ENCODE measurements at places on chromosomes 4 and X. TPM values are rescaled to one million over a fixed set of nuclear protein-coding genes. Genes with fewer than 3 reads are reported as not detected.

- no peak for DNase-seq
These were observed 115.1 kb downstream of the CAMK2D start for GRCh38 chr4:113646442-113646822.

DNA sequence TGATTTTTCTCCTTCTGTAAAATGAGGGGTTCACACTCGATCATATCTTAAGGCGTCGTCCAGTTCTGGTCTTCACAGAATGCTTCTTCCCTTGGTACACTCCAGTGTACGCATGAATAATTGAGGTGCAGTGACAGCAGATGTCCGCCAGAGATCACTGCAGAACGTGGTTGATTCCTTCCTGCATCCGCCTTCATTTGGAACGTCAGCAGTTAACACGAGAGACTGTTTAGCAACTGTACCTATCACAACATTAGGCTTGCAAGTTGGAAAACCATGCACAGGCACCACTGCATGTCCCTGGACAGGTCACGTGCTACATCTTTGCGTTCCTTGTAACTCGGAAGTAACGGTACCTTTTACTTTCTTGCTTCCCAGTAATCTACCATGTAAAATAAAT, 66.0 kb upstream of the GEMIN8 start:
- peak; percentile 65 for DNase-seq

DNA sequence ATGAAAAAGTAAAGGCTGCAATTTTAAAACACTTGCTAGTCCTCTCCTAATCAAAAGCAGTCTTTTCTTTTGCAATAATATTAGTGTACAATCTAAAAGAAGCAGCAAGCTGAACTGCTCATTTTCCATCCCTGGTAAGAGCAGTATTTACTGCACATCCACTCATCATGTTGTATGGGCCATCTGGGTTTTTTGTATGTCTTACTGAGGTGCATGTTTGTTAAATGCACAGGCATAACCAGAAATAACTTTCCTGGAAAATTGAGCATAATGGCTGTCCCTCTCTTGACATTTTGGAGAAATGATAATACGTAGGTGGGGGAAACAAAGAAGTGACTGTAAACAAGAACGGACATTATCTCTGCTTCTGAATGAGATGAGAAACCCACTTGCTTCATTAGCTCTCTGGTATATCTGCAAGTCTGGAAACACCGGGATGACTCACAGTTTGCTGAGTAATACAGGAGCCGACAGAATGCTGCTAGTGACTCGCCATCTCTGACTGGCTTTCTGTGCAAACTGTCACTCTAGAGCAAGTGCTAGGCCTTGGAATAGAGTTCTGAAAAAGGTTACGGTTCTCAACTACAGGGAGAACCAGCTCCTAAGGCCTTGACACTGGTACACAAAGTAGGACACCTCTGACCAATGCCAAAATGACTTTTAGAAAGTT, 85.7 kb upstream of the MTM1 start:
- DNase-seq, result no peak

GRCh38 chrX:123336666-123337065, 152.6 kb downstream of the GRIA3 start:
- DNase-seq, result no peak

DNA sequence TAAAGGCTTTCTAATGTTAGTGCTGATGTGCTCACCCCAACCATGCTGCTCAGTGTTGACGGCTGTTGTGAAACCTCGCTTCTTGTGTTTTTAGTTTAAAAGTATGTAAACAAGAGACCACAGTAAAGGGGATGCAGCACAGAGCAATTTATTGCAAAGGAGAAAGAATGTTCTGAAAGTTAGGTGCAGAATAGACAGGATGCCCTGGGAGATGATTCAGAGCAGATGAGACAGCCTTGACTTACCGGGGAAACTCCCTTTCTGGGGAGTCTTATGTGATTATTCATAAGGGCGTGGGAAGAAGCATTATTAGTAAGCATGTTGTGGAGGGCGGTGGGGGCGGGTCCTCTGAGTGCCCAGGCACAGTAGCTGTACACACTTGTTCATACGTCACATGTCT, 47.7 kb downstream of the EVC start:
- no peak for DNase-seq

DNA sequence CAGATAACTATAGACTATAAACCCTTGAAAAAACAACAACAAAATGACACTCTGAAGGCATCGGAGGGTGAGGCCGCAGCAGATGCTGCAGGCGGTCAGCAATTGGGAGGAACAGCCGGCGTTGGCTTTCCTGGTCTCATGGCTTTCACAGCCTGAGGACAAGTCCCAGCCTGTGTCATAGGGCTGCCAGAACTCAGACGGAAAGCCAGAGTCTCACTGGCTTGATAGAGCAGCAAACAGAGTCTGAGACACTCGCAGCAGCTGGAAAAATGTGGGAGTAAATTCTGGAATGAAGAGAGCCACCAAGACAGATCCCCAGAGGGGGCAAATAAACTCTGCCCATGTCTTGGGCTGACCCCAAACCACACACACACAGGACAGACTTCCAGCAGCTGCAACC, 86.3 kb downstream of the PPP2R2C start:
- DNase-seq, result peak; percentile 19

- DNase-seq, result peak; percentile 32
These were observed 82.4 kb upstream of the SMIM10 start for GRCh38 chrX:134908356-134908755.

GRCh38 chr4:184850431-184851199, 24.8 kb upstream of the ACSL1 start:
- DNase-seq, result no peak

- DNase-seq, result no peak
These were observed 555.4 kb downstream of the BCOR start for GRCh38 chrX:39542316-39542715.

GRCh38 chr4:4755306-4755705, 104.2 kb upstream of the MSX1 start:
- no peak for DNase-seq

DNA sequence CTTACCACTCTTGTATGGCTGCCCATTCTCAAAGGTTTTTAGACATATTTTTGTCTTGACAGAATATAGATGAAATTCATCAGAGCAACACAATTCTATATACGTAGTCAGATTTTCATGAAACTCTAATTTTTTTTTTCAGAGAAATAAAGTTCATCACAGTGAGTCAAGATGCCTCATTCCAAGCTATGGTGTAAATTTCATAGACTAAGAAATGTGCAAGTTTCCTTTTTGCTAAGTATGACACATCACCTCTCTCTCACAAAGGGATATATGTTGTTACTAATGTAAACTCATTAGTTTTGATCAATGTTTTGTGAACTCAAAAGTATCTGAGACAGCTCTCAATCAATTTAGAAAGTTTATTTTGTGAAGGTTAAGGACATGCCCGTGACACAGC, 60.4 kb upstream of the ATXN3L start:
- DNase-seq, result no peak

- peak; percentile 53 for DNase-seq
These were observed 65.2 kb upstream of the FAM47B start for GRCh38 chrX:34877436-34877835.

- no peak for DNase-seq
These were observed 215.3 kb upstream of the CXorf66 start for GRCh38 chrX:140180585-140180984.

- DNase-seq, result no peak
These were observed 32.7 kb upstream of the LIMCH1 start for GRCh38 chr4:41505161-41505661.

DNA sequence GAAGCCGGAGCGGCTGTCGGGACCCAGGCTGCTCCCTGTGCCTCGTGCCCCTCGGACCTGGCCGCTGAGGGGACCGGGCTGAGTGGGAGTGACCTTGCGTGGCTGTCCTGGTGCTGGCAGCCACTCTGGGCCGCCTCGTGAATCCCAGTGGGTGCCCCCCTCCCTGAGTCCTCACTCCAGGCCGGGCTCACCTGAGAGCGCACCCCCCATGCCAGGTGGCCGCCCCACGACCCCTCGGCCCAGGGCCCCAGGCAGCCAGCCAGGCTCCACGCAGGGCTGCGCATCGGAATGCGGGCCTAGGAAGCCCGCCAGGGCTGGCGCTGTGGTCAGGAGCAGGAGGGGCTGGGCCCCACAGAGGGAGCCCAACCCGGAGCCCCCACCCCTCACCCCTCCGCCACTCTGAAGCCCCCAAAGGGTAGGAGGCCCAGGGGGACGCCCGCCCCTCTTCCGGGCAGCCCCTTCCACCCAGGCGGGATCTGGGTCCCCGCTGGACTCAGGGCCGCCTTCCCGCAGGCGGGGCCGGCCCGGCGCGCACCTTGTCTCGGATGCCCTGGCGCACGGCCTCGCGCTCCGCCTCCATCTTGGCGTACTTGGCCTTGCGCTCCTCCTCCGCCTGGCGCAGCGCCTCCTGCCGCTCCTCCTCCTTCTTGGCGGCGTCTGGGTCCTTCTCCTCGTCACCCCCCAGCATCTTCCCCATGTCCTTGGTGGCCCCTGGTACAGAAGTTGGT, 33.9 kb downstream of the CPLX1 start:
- peak; percentile 58 for DNase-seq

GRCh38 chrX:118593407-118593806, 97.8 kb downstream of the DOCK11 start:
- DNase-seq, result no peak

- no peak for DNase-seq
These were observed 8.8 kb downstream of the THAP9 start for GRCh38 chr4:82909326-82909725.

- DNase-seq, result no peak
These were observed 111.2 kb upstream of the ZNF827 start for GRCh38 chr4:146049802-146050201.

- no peak for DNase-seq
These were observed 29.1 kb upstream of the BCORL1 start for GRCh38 chrX:129953334-129953648.

DNA sequence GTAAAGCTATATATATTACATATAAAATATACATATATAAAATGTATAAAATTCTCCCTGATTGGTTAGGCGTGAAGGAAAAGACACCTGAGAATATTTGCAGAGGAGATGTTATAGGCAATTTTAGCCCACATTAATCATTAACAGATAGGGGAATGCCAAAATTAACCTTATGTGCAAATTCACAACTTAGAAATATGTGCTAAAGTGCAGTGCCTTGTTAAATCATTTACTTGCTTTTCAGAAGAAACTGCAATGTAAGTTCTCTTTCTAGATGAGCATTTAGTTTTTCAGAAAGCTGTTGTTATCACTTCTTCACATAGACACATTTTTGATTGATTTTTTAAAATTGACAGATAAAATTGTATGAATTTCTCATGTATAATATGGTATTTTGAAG, 5.6 kb downstream of the TASL start:
- no peak for DNase-seq

DNA sequence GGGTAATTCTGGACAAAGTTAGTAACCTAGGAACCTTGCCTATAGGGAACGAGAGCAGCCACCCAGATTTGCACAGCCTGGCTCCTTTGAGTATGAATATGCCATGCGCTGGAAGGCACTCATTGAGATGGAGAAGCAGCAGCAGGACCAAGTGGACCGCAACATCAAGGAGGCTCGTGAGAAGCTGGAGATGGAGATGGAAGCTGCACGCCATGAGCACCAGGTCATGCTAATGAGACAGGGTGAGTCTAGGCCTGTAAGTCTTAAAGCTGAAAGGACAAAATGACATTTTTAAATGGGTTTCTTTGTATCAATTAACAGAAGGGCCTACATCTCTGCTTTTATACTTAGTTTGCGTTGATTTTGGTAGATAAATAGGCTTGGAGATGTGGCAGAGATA, 4.7 kb upstream of the ITGB1BP2 start:
- DNase-seq, result no peak

DNA sequence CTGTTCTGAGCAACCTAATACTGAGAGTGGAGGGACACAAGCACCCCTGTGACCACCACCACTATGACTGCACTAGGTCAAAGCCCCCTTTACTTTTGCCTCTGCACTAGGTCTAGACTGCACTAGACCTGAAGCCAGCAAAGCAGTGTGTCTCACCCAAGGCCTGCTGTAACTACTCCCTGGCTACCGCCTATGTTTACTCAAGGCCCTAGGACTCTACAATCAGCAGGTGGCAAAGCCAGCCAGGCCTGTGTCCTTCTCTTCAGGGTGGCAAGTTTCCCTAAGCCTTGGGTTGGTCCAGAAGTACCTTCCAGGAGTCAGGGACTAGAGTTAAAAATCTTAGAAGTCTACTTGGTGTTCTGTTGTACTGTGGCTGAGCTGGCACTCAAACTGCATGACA, 15.9 kb downstream of the RAB33B start:
- DNase-seq, result no peak

GRCh38 chrX:39222346-39223113, 421.3 kb downstream of the MID1IP1 start:
- peak; percentile 27 for DNase-seq

DNA sequence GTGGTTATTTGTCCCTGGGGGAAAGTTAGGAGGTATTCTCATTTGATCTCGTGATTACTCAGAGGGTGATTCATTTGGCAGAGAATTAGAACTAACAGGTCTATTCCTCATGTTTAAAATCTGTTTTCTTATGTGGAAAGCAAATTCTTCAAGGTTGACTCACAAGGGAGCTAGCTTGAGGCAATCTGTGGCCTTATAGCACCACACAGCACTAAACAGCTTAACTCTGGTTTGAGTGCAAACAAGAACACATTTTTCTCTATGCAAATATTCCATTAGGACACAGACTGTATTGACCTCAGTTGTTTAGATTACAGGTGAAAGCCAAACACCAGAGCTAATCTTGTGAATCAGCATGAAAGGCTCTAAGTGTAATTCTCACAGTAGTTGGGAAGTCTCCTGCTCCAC, 694.4 kb upstream of the POU3F4 start:
- peak; percentile 1 for DNase-seq

DNA sequence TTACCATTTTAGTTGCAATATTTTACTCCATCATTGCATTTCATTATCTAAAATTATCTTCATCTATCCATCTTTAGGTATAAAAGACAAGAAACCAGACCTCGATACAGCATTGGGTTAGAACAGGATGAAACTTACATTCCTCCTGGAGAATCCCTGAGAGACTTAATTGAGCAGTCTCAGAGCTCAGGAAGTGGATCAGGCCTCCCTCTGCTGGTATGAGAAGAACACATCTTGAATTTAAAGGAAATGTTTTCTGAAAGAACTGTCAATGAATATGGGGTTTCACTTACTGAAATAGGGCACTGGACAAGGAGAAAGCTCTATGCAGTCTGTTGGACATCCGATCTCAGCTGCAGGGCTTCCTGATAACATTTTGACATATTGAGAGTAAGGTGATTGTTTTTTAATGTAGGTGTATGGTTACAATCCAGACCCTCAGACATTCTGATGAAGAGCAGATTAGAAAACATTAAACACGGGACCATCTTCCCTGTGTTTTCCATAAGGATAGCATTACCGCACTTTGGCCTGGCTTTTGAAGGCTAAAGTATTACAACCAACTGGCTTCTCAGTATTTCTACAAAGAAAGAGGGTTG, 367.2 kb downstream of the BMPR1B start:
- DNase-seq, result peak; percentile 83

LINC00632 gene
- 7.5 TPM for polyA plus RNA-seq

TNMD gene
- 228 TPM for polyA plus RNA-seq

CWH43 gene
- not detected for polyA plus RNA-seq

NPY5R gene
- 0.17 TPM for polyA plus RNA-seq

KLHL2 gene
- 6.2 TPM for polyA plus RNA-seq

RRH gene
- polyA plus RNA-seq, result 0.36 TPM

PAK3 gene
- 12.3 TPM for polyA plus RNA-seq

CD99L2 gene
- polyA plus RNA-seq, result 46.1 TPM

ART3 gene
- 37.4 TPM for polyA plus RNA-seq

BANK1 gene
- polyA plus RNA-seq, result 1.1 TPM

SLC2A9 gene
- 4.1 TPM for polyA plus RNA-seq

BEX2 gene
- polyA plus RNA-seq, result 43.2 TPM

GPR82 gene
- 0.05 TPM for polyA plus RNA-seq

GSX2 gene
- not detected for polyA plus RNA-seq

All from muscle of leg (tissue), 16 donors.